ENCODE measurements at places on chromosomes 2 and 18.

GRCh38 chr18:49025426-49025766 lies 74.6 kb upstream of the SMAD7 start:
- DNase-seq, result no peak

DNA sequence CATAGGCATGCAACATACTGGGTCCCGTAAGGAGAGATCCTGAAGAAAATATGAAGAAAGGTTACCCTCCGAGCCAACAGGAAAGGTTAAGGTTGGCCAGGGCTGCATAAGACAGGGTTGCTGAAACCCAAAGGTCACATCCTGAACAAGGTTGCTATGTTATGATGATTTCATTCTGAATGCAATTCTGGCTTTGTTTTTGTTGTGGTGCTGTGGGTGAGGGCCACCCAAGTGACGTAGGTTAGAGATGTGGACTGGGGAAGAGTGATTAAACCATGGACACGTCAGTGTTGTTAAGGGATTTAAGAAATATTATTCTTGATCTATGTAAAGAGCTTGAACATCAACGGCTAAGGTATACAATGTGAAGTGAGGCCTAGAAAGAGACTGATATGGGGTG lies 60.0 kb downstream of the ZEB2 start:
- DNase-seq, result no peak

DNA sequence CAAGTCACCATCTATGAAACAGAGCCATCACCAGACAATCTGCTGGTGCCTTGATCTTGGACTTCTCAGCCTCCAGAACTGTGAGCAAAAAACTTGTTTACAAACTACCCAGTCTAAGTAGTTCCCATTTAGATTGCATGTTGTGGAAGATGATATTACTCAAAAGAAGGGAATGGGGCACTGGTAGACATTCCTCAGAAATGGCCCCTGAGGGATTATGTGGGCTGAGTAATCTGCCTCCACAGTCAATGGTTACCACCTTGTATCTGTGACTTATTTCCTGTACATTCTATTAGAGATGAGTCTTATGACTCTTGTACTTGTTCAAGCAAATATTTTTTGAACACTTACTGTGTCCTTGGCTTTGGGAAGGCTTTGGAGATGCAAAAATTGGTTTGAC lies 160.4 kb downstream of the NUP35 start:
- DNase-seq, result no peak

DNA sequence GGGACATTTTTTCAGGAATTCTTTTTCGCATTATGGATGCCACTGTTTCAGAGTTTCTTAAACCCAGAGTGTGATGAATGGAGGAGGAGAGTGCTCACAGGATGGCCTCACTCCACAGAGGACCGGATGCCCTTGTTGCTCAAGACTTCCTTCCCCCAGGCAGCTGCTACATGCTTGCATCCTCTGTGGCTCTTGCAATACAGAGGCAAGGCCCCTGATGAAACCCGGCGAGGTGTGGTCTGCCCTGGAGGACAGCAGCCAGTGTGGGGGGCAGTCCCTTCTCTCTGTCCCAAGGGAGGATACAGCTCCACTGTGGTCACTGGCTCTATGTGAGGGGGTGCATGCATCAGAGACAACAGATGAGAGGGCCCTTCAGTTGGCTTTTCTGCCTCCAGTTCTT lies 109.6 kb downstream of the SH3RF3 start:
- no peak for DNase-seq

DNA sequence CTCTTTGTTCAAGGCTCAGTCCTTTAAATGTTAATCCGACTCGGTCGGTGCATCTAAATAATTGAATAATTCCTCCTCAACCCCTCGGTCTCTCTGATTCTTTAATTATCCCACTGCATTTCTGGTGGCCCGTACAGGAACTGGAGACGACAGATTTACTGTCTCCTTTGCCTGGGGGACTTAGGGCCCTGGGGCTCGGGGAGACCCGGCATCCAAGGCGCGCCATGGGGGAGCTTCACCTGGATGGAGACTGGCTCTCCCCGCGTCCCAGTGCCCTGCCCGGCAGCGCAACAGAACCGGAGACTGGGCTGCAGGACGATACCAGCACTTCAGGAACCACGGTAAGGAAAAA lies 47.7 kb upstream of the SELENOI start:
- no peak for DNase-seq

GRCh38 chr2:41710944-41711343 lies 336.9 kb upstream of the PKDCC start:
- no peak for DNase-seq

DNA sequence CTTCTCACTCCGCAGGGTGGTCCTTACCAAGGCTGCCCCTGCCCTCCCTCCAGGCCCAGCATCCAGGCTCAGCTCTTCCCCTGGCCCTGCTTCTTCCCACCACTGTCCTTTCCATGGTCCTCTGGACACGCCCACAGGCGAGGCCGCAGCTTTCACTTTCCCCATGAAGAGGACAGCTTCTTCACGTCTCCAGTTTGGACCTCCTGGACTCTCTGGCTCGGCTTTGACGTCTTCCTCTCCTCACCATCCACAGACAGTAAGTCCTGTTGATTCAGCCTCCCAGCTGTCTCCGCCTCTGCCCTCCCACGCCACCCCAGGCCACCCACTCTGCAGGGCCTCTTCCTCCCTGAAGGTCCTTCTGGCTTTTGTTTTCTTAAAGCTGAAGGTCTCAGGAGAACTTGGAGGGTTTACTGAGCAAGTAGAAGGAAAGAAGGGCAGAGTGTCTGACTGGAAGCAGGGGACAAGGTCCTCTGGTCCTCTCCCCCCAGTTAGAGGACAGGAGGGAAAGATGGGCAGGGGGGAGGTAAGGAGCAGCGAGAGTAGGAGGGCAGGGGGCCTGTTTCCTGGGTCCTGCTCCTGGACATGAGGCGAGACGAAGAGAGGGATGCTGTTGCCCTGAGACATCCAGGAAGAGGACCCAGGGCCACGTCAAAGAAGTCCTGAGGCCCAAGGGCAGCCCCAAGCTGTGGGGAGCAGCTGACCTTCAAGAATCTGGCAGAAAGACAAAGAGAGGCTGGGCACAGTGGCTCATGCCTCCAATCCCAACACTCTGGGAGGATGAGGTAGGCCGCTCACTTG lies 24.7 kb upstream of the NMUR1 start:
- DNase-seq, result no peak

DNA sequence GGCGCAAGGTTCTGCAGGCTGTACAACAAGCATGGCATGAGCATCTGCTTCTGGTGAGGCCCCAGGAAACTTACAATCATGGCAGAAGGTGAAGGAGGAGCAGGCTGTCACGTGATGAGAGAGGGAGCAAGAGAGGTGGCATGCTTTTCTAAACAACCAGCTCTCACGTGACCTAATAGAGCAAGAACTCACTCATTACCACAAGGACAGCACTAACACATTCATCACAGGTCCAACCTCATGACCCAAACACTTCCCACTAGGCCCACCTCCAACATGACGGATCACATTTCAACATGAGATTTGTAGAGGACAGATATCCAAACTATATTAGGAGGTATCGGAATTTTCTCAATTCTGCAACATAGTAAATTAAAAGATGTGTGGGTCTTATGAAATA lies 108.8 kb upstream of the DLX2 start:
- DNase-seq, result no peak

DNA sequence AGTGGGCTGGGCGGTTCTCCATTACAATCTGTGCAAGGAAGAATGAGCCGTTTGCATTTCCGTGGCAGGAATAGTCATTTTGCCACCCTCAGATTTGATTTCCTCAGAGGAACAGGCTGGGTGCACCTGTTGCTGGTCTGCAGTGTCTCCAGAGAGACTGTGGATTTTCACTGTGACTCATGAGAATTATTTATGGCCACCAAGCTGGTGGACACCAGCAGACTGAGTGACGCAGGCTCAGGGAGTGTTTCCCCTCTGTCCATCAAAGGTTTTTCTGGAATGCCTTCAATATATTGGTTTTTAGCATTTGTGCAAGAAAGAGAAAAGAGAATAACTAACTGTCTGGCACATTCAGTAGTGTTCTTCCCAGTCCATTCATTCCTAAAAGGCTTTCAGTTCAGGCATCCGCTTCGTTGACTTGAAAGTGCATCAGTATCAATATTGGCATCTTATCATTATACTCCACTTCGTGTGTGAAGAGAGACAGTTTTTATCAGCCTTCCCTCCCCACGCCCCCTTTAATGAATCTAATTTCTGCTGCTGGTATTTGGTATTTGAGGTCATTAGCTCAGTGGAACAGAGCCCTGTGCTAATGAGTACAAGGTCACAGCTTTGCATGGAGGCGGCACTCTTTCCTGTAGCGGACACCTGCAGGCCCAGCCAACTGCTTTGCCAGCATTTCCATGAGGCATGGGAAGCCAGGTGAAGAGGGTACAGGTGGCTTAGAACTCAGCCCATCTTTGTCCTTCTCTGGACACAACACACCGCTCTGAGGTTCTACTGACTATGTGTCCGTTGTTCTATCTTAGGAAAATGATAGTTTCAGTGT lies 39.9 kb downstream of the PRKCE start:
- no peak for DNase-seq

DNA sequence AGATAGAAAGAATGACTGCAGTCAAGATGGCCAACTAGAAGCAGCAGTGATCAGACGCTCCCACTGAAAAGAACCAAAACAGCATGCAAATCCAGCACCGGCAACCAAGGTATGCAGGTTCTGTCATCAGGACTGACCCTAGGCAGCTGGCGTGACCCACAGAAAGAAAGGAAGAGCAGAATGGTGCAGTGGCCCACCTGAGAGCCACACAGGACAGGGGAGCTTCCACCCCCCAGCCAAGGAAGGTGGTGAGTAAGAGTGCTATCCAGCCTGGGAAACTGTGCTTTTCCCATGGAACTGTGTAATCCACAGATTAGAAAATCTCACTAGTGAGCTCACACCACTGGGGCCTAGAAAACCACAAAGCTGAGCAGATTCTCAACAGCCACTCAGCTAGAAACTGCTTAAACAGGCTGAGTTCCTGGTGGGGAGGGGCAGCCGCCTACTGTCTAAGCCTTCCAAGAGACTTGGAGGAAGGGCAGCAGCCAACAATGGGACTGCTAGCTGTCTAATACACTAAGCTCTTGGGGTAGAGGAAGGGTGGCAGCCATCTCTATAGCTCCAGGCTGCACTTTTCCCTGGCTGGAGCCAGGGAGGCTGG lies 127.9 kb downstream of the EVA1A start:
- no peak for DNase-seq

DNA sequence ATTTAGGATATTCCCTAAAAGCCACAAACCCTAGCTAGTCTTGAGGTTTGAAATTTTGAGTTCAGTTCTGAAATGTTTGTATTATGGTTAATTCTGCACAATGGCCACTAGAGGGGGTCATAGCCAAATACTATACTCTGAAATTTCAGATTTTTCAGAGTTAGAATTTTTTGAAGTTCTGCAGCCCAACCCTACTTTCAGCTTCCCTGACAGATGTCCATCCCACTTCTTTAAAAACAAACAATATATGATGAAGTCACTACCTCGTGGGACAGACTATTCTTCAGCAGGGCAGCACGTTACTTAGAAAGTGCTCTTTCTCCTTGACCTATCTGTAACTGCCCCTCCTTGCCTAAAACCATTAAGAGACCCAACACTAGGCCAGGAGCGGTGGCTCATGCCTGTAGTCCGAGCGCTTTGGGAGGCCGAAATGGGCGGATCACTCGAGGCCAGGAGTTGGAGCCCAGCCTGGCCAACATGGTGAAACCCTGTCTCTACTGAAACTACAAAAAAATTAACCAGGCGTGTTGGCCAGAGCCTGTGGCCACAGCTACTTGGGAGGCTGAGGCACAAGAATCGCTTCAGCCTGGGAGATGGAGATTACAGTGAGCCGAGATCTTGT lies 48.2 kb upstream of the PAPOLG start:
- DNase-seq, result no peak

DNA sequence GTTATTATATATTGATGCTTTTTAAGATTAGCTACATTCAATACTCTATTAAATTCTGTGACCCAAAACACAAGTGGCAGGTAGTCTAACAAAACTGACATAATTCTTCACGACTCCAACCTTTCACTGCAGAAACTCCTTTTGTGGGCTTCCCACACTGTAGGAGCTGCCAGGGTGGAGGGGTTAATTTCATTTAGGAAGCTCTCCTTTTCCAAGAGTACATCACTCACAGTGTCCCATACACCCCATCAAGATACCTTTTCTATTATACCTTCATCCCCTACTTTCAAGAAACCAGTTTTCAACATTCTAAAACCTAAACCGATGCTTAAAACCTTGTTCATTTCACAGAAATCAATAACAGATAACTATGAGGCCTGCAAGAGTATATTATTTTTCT lies 825 bp downstream of the THUMPD2 start:
- no peak for DNase-seq

- DNase-seq, result peak; percentile 11
These were observed 1.2 kb downstream of the ANKRD53 start for GRCh38 chr2:70979626-70980025.

DNA sequence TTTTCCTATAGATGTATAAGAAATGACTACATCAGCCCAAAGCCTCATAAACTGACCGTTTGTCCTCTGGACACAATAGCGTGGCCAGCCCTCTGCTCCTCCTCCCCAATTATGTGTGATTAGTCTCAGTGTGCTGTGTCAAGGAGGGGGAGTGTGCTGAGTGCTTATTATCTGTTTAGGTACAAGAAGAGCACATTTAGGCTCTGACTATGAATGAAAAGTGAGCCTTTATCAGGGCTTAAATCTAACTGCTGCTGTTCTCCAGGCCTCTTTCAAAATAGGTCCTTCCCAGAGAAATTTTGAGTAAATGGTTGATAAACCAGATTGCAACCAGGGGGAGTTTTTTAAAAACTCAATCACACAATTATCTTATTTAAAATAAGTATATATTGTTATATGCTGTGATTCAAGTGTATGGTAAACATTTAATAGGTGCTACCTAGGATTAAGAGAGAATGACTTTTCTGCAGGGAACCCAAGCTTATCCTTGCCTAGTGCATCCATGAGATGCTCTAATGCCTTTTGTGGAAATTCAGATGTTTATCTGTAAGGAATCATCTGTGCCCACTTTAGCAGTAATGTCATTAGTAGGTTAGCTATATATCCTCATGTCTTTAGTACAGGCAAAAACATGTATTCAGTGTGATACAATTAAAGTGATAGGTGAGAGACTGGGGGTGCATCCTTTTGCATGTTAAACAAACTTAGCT lies 168.7 kb upstream of the SIX3 start:
- DNase-seq, result no peak

- DNase-seq, result no peak
These were observed 84.2 kb upstream of the FAM136A start for GRCh38 chr2:70385966-70386595.

- no peak for DNase-seq
These were observed 81.6 kb upstream of the ZFP36L2 start for GRCh38 chr2:43307973-43308372.

- DNase-seq, result no peak
These were observed 37.0 kb upstream of the CASP8 start for GRCh38 chr2:201223089-201224073.

DNA sequence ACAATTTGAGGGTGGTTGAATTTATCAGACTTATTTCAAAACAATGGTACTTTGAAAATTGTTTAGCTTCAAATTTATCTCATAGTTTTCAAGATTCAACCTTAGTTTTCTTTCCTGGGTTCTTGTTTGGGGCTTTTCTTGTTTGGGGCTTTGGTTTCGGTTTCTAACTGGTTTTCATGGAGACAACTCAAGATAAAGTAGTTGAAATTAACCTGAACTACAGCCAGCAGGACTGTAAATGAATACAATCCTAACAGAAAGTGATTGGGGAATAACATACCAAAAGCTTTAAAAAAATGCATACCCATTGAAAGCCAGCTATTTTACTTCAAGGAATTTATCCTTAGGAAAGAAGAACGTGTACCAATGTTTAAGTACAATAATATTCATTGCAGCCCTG lies 133.5 kb upstream of the SLC14A2 start:
- no peak for DNase-seq

All from activated T-cell treated with anti-CD3 and anti-CD28 coated beads, Interleukin-2, amount 50 U/mL, for 1 hour (primary cell).